ENCODE measurements at places on chromosomes 1 and 21.

DNA sequence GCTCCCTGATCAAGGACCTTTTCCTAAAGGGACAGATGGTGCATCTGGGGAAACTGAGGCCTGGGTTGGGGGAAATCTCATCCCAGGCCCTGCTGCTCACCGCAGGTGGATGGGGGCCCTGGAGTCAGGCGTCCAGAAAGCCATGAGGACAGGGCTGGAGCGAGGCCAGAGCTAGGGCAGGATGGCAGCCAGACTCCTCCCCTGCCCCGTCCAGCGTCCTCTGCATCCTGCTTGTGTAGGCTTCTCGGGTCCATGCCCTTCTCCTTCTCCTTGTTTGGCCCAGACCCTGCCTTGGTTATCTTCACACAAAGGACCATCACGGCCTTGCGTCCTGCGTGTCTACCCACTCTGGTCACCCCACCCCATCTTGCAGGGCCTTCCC is 43.0 kb downstream of the TRIM11 start:
- no peak overlapping the region for H3K4me3 ChIP-seq
- no peak overlapping the region for H3K27ac ChIP-seq
- H3K27me3 ChIP-seq = no peaks in the 10 kb centered on the region
- H3K36me3 ChIP-seq = no peaks in the 10 kb centered on the region
- no peak for DNase-seq

DNA sequence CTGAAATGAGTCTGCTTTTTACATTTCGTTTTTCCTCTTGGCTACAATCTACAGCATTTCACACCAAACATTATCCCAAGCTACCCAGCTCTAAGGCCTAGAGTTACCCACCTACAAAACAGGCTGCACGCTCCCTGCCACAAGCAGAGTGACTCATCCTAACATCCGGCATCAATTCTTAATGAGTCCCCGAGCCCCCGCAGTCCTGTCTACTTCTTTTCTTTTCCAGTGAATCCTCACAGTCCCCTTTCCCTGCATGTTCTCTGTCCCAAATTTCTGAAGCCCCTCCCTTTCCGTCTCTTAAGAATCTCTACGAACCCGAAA is 650 bp downstream of the PCNX2 start:
- peak; percentile 32 for DNase-seq
- peak overlapping the region; percentile 51 for H3K4me3 ChIP-seq
- no peaks in the 10 kb centered on the region for H3K36me3 ChIP-seq
- H3K4me1 ChIP-seq = no peaks in the 10 kb centered on the region
- H3K27me3 ChIP-seq = no peaks in the 10 kb centered on the region

- H3K4me1 ChIP-seq = no peaks in the 10 kb centered on the region
- no peak overlapping the region for H3K27ac ChIP-seq
- DNase-seq = no peak
- H3K36me3 ChIP-seq = no peaks in the 10 kb centered on the region
- H3K4me3 ChIP-seq = no peak overlapping the region
Measured at GRCh38 chr21:22961258-22961657, 1963.0 kb downstream of the NCAM2 start.

DNA sequence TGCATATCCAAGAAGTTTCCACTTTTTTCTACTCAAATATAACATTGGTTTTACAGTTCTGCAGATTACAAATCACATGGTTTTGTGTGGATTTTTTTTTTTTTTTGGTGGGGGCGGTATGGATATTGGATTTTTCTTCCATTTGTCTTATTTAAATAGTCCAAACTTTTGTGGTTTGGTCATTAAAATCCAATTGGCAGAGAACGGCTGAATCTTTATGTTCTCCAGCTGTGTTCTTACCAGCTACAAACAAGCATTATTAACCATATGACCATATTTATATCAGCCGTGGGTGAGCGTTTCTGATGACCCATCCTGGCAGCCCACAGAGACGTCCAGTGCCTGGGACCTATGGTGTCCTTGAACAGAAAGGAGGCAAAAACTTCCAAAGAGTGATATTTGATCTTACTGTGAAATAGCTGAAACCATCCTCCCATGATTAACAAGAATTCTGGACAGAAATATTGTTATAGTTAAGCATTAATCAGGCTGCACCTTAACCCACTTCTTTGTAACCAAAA is 200.4 kb downstream of the LYPLAL1 start:
- H3K36me3 ChIP-seq = no peaks in the 10 kb centered on the region
- H3K27me3 ChIP-seq = no peaks in the 10 kb centered on the region
- DNase-seq = no peak
- H3K4me1 ChIP-seq = no peaks in the 10 kb centered on the region
- no peak overlapping the region for H3K27ac ChIP-seq

GRCh38 chr1:91053630-91054029 is 31.8 kb upstream of the ZNF644 start:
- no peak overlapping the region for H3K4me3 ChIP-seq
- H3K36me3 ChIP-seq = no peaks in the 10 kb centered on the region

DNA sequence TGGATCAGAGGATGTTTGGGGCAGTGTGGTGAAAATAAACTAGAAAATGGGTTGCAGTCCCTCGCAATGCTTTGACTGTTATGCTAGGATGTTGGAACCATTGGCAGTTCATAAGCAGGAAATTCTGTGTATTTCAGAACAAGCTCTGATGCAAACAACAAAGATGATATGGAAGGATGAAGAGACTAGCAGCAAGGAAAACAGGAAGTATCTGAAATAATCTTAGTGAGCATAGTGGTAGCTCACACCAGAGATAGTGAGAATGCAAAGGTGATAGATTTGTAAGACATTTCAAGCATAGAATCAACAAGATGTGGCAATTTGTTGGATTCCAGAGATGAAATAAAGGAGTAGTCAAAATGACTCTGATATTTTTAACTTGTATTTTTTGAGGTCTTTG is 11.1 kb upstream of the RCC1 start:
- DNase-seq = no peak
- no peak overlapping the region for H3K4me3 ChIP-seq
- no peaks in the 10 kb centered on the region for H3K27me3 ChIP-seq
- H3K27ac ChIP-seq = no peak overlapping the region

DNA sequence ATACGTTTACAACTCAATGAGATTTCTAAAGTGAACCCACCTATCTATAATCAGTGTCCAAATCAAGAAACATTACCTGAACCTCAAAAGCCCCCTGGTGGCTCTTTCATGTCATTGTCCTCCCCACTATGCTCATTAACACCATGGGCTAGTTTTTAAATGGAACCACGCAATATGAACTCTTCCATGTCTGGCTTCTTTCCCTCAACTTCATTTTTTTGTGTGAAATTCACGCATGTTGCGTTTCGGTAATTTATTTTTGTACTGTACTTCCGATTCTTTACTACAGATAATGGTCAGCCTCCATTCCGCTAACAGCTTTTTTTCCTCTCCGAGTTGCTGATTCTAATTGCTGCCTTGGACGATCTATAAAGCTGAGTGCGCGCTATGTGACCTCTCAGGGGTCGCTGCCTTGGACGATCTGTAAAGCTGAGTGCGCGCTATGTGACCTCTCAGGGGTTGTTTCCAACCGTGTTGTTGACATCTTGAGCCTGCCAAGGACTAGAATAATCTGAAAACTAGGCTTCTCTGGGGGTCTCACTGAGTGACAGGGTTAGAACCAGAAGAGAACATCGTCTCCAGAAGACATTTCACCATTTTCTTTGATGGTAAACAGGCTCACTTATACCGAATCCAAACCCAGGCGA is 1.1 kb upstream of the CACYBP start:
- H3K4me3 ChIP-seq = peak overlapping the region; percentile 94
- H3K27me3 ChIP-seq = no peaks in the 10 kb centered on the region
- H3K36me3 ChIP-seq = no peaks in the 10 kb centered on the region
- peaks cover 5% of the 10 kb centered on the region for H3K4me1 ChIP-seq
- peak; percentile 48 for DNase-seq
- H3K27ac ChIP-seq = peak overlapping the region; percentile 98

- no peaks in the 10 kb centered on the region for H3K4me1 ChIP-seq
- DNase-seq = no peak
- H3K27me3 ChIP-seq = no peaks in the 10 kb centered on the region
- no peak overlapping the region for H3K4me3 ChIP-seq
- no peaks in the 10 kb centered on the region for H3K36me3 ChIP-seq
Measured at GRCh38 chr1:219582296-219582695, 30.6 kb downstream of the ZC3H11B start.

GRCh38 chr1:48803474-48803873 is 26.8 kb upstream of the BEND5 start:
- H3K36me3 ChIP-seq = no peaks in the 10 kb centered on the region
- no peak overlapping the region for H3K27ac ChIP-seq
- H3K4me3 ChIP-seq = no peak overlapping the region
- peaks cover 3% of the 10 kb centered on the region for H3K4me1 ChIP-seq
- DNase-seq = no peak
- no peaks in the 10 kb centered on the region for H3K27me3 ChIP-seq

DNA sequence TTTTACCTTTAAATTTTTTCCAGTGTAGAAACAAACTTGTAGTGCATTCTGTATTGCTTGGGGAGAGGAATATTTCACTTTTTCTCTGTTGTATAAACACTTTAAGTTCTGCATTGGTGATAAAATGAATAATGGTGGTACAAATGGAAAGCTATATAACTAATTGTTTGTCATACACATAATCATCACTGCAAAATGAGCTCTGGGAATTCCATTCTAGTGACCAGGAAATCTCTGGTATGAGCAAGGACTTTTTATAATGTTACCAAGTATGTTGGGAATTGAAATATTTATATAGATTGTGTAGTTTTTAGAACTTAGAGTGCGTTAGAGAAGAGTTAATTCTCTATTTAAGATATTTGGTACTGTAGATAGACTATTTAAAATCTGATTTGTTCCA is 5.0 kb upstream of the FMN2 start:
- DNase-seq = no peak
- H3K4me3 ChIP-seq = no peak overlapping the region
- H3K27ac ChIP-seq = no peak overlapping the region
- no peaks in the 10 kb centered on the region for H3K27me3 ChIP-seq

DNA sequence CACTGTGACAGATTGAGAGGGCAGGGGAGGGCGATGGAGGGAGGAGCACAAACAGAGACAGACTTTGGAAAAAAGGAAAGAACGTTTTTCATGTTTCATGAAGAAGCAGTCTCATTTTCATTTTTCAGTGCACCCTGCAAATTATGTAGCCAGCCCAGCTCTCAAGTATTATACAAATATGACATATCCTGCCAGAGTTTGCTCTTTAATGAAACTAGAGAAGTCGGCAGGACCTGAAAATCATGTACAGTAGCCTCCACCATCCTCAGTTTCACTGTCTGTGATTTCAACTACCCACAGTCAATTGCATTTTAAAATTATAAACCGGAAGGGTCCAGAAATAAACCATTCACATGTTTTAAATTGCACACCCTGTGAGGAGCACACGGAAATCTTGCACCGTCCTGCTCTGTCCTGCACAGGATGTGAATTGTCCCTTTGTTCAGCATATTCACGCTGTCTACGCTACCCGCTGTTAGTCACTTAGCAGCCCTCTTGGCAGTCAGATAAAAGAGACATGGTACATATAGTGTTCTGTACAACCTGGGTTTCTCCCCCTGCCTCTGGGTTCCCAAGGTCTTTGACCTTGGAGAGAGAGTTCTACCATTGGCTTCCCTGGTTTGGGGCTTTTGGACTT is 13.6 kb upstream of the ADARB1 start:
- no peak overlapping the region for H3K4me3 ChIP-seq
- H3K4me1 ChIP-seq = no peaks in the 10 kb centered on the region
- no peak for DNase-seq

- H3K36me3 ChIP-seq = no peaks in the 10 kb centered on the region
- H3K27me3 ChIP-seq = no peaks in the 10 kb centered on the region
- peaks cover 8% of the 10 kb centered on the region for H3K4me1 ChIP-seq
Measured at GRCh38 chr1:111481387-111482221, 7.8 kb downstream of the C1orf162 start.

DNA sequence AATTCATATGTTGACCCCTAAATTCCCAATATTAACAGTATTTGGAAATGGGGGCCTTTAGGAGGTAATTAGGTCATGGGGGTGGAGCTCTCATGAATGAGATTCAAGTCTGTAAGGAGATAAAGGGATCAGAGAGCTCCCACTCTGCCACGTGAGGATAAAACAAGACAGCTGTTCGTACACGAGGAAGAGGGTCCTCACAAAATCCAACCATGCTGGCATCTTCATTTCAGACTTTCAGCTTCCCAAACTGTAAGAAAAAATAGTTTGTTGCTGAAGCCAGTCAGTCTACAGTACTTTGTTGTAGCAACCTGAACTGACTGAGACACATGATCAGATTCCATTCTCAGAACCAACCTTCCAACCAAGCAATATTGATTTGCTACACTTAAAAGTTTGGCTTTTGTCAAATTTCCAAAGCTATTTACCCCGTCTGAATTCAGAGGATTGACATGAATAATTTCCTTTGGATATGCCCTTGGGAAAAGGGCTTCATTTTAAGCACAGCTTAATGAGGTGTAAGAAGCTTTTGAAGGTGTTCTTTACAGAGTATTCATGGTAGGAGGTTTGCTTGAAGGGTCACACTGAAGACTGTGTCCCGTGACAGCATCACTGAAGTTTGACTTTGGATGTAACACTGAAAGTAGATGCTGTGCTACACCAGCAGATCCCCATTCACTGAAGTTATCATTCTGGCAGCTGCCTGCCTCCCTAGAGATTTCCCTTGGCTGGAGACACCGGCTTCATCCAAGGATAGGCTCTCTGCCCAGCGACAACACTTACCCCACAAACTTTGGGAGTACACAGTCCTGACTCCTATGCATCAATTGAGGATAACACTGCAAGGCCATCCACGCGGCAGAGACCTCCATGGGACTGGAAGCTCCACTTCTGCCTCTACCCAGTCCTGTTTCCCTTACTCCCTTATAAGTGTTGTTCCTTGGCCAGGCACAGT is 4.9 kb upstream of the OMA1 start:
- H3K36me3 ChIP-seq = no peaks in the 10 kb centered on the region
- DNase-seq = no peak
- no peaks in the 10 kb centered on the region for H3K27me3 ChIP-seq
- H3K4me1 ChIP-seq = peaks cover 7% of the 10 kb centered on the region

- no peaks in the 10 kb centered on the region for H3K27me3 ChIP-seq
- no peak overlapping the region for H3K4me3 ChIP-seq
- no peak for DNase-seq
- no peaks in the 10 kb centered on the region for H3K36me3 ChIP-seq
- H3K4me1 ChIP-seq = peaks cover 5% of the 10 kb centered on the region
Measured at GRCh38 chr1:163230827-163231226, 28.1 kb upstream of the RGS5 start.

DNA sequence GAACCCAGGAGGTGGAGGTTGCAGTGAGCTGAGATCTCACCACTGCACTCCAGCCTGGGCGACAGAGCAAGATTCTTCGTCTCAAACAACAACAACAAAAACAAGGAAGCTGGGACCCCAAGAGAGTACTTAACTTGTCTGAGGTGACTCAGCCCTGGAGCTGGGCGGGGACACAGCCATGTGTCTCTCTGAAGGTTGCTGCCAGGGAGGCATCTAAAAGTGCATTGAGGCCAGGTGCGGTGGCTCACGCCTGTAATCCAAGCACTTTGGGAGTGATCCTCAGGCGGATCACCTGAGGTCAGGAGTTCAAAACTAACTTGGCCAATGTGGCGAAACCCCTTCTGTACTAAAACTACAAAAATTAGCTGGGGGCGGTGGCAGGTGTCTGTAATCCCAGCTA is 7.7 kb downstream of the IFI6 start:
- H3K4me1 ChIP-seq = peaks cover 2% of the 10 kb centered on the region
- H3K27me3 ChIP-seq = no peaks in the 10 kb centered on the region
